ENCODE measurements at places on chromosomes 7 and 10.

- DNase-seq: no peak
These were observed 9.0 kb downstream of the JCAD start for GRCh38 chr10:30050411-30050810.

DNA sequence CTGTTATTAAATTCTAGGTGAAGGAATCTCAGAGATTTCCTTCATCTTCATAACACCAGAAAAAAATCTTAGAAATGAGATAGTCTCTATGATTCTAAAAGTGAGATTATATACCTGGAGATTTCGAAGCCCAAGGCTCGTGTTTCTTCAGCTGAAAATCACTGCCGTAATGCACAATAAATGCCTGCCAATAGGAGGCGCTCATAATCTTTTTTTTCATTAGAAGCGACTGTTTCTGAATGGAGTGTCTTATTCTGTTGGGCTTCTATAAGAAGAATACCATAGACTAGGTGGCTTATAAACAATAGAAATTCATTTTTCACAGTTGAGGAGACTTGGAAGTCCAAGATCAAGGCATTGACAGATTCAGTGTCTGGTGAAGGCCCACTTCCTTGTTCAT lies 294.7 kb downstream of the PRKG1 start:
- DNase-seq: no peak

GRCh38 chr7:115340828-115341227 lies 418.9 kb downstream of the MDFIC start:
- DNase-seq: no peak

DNA sequence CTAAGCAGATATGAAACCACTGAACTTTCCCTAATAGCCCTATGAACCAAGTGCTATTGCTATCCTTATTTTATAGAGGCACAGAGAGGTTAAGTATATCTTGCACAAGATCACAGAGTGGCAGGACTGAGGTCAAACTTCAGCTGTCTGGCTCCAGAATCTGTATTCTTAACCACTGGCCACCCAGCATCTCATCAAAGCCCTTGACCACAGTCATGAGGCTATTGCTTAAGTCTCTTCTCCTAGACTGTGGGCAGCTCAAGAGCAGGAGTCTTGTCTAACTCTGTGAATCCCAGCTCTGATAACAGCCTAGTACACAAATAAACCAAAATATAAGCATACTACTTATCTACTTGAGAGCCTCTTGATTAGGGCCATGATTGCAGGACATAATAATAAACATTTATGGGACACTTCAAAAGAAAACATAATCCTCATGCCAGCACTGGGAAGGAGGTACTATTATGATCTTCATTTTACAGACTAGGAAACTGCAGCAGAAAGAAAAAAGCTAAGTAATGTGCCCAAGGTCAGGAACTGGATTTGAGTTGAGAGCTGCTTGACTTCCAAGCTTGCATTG lies 22.4 kb upstream of the SMC3 start:
- DNase-seq: no peak

DNA sequence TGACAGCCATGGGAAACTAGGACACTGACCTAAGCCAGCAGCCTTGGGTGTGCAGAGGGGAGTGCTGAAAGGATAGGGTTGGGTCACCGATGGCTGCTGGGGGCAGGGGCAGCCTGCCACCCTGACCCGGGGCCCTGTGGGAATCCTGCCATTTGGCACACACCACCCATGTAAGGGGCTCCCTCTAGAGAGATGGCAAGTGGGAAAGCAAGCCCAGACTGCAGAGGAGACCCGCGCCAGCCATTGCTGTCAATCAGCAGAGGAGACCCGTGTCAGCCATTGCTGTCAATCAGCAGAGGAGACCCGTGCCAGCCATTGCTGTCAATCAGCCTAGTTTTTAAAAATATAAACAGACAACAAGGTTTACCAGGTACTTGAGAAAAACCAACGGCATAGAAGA lies 27.4 kb upstream of the PRKAG2 start:
- no peak for DNase-seq

GRCh38 chr7:97342512-97342911 lies 225.0 kb downstream of the SDHAF3 start:
- DNase-seq: no peak

DNA sequence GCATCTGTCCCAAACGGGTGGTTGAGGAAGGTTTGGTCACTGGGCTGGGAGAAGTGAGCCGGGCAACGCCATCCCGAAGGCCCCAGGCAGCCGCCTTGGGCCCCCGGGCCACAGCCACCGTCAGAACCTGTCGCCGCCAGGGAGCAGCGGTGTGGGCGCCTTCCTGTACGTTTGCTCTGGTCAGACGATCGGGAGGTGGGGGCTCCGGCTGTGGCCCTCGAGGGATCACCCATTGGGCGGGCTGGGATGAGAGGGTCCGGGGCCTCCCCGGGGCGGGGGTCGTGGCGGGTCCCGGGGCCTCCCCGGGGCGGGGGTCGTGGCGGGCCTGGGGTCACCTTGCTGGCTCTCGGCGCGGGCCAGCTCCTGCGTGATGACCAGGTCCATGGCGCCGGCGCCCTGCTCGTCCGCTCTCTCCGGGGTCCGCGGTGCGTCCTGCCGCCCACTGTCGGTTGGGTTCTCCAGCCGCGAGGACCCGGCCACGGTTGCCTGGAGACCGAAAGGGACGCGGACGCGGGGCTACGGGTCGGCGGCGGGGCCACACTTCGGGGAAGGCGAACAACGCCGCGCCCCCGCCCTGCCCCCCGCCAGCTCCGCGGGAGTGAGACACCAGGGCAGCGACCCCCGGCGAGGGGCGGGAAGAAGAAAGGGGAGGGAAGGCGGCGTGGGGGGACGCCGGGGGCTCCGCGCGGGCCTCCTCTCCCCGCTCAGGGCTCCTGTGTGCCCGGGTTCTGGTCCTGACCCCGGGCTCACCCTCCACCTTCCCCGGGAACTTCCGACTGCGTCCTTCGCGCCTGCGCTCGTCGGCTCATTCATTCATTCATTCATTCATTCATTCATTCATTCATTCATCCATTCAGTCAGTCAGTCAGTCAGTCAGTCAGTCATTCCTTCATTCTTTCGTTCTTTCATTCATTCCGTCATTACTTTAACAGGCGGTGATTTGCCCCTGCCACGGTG lies at the start of gene CFAP46:
Gene CFAP46, minus strand, starts transcription at position 470 of the 957 bp plus-strand sequence. Its CDS starts 86 bp downstream, at position 384.
- DNase-seq: no peak

GRCh38 chr7:11847336-11847735 lies 15.3 kb upstream of the THSD7A start:
- no peak for DNase-seq

DNA sequence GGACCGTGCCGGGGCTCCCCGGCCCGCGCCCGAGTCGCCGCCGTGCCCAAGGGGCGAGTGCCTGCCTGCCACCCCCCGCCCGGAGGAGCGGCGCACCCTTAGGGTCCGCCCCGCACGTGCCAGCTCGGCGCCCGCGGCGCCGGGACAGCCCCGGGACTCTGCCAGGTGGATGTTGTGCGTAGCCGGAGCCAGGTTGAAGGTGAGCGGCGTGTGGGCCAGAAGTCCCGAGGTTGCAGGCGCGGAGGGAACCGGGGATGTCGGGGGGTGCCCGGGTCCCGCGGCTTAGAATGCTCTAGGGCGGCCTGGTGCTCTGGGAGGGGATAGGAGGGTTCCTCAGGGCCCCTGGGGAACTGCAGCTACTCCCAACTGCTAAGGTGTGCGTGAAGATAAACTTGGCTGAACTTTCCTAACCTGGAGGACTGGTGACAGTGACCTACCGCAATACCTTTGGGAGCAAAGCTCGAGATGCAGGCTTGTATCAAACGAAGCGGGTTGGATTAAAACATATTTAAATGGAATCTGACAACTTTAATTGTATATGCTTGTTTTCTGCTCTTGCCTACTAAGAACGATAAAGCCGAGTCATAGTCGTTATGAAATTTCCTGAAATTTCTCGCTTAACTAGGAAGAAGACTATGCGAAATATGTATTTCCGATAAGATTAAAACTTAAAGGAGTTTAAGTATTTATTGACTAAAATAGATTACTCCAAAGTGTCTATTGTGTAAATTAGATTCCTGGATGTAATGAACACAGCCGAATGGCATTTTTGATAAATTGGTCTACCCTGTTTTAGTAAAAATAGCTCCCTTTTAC lies at the start of gene CUX1:
Gene CUX1, plus strand, starts transcription at position 156 of the 816 bp plus-strand sequence. Its CDS starts 14 bp downstream, at position 170.
- no peak for DNase-seq

GRCh38 chr7:3978839-3979238 lies 677.8 kb downstream of the SDK1 start:
- DNase-seq: no peak

GRCh38 chr7:40623863-40624262 lies 489.1 kb downstream of the SUGCT start:
- no peak for DNase-seq

DNA sequence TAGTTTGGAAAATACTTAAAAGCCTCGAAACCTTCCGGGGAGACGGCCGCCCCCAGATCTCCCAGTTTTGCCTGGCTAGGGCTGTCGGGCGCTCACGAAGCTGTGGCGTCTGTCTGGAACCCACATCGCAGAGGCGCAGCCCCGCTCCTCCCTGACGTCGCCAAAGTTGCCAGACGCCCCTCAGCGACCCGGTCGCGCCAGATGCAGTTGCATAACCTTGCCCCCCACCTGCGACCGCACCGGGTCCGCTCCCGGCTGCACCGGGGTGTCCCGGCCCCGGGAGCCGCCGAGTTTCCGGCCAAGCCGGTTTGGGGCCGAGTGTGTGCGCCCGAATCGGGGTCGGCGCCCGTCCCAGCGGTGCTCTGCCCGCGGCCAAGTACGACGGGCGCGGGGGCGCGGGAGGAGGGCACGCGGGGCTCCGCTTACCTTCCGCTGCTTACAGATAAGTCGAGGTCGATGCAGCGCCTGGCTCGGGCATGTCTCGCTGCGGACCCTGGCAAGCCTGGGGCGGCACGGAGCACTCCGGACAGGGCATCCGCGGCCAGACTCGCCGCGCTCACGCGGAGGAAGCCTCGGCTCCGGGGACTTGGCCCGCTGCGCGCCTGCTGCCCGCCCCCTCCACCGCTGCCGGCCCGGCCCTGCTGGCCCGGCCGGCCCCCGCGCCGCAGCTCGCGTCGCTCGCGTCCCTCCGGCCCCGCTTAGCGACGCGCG lies 665 bp downstream of the INSYN2A start:
- no peak for DNase-seq

DNA sequence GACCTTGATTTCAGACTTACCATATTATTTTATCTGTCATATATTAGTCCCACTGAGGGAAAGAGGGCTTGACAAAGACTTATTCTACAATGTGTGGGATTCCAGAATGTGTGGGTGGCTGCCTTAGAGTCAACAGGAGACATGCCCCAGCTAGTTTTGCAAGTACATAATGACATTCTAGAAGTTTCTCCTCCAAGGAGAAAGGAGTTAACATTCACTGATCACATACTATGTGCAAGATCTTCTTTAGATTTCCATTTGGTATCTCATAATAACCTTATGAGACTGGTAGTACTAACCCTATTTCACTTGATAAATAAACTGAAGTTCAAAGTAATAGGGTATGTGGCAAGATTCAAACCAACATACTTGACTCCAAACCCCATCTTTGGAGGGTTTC lies 25.2 kb downstream of the IRF5 start:
- DNase-seq: no peak

GRCh38 chr7:97272237-97272975 lies 154.9 kb downstream of the SDHAF3 start:
- no peak for DNase-seq

DNA sequence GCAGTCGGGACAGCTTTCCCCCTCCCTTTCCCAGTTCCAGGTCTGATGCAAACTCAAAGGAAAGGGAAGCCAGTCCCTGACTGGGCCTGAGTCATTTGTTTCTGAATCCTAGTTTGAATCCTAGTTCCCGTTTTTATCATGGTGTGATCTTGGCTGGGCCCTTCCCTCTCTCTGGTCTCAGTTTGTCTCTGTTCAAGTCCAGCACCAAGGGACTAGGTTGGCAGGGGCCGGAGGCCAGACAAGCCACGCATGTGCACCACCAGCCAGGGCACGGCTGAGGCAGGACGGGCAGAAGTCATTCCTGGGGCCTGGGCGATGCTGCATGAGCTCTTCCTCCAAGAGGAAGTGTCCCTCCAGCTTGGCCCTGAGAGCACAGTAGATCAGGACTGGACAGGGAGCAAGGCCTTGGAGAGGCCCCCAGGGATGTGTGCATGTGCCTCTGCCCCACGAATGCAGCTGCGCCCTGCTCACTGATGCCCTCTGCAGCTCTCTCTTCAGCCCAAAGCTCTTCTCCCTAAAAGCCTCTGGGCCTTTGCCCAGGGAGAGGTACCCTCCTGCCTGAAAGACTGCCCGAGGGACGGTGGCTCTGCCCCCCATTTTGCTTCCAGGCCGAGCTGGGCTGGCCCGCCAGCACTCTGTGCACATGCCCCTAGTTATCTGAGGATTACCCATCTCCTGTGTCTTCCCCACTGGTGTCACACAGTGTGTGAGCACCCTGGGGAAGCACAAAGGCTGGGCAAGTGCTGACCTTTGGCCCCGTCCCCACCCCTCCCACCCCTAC lies 86.7 kb downstream of the ZMIZ1 start:
- no peak for DNase-seq

DNA sequence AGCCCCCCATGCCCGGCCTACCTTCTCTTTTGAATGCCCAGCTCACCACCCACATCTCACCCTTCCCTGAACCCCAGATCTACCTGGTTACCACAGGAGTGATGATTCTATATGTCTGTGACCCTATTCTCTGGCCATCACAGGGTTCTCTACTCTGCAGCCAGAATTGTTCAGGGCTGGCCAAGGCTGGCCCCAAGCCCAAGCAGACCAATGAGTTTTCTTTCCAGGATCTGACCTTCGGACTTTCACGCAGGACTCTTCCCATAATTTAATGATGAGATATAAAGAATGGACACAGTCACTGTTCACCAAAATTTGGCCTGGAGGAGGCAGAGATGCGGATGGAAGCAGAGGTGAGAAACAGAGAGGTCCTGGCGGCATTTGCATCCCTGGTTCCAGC lies 72.6 kb downstream of the PIP4K2A start:
- no peak for DNase-seq

DNA sequence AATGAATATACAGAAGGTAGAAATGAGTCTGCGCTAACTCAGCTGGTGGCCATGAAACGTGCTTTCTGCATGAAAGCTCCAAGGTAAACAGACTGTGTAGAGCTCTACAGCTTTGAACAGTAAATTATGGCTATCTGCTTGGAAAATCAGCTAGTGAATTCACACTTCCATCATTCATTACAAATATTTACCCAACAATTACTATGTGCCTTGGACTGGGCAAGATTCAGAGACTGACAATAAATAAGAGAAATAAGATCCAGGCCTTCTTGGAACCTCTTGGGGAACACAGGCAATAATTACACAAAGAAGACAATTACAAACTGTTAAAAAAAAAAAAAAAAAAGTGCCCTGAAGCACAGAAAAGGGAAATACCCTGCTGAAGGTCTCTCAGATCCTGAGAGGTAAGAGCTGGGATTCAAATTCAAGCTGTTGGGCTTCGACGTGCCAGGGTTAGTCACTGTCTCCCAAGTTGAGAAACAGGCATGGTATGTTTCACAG lies 15.8 kb downstream of the TSPAN12 start:
- no peak for DNase-seq

GRCh38 chr10:124211921-124212320 lies 118.5 kb upstream of the CHST15 start:
- no peak for DNase-seq

- no peak for DNase-seq
These were observed 51.2 kb downstream of the ARL4A start for GRCh38 chr7:12738665-12739064.

All from NCI-H524 treated with DMSO at 0.1 percent for 48 hours (cell line).